ENCODE measurements at places on chromosomes 5 and 9. TPM values are rescaled to one million over a fixed set of nuclear protein-coding genes. Genes with fewer than 3 reads are reported as not detected.

DNA sequence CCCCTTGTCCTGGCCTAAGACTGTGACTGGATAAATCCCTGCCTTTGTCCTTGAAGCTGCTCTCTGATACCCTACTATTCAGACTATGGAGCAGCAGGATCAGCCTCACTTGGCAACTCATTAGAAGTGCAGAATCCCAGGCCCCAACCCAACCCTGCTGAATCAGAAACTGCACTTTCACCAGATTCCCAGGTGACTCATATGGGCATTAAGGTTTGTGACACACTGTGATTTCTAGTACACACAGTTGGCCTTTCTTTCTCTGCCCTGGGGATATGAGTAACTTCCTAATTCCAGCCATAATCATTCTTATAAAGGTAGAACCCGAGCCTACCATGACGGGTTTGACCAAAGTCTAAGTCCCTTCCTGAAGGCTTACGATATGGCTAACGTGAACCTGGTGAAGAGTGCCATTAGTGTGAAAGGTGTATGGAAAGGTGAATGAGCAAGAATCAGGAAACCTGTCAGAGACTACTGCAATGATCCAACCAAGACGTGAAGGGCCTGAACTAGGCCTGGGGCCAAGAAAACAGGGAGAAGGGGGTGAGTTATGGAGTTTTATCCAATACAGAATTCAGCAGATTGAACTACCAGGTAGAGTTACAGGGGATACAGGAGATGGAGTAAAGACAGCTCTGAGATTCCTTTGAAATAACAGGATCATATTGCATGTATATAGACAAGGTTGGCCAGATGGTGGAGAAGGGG is 533.0 kb downstream of the BNC2 start:
- DNase-seq = no peak

- DNase-seq = peak; percentile 36
Measured at GRCh38 chr9:134136118-134136995, 475 bp downstream of the WDR5 start.

- DNase-seq = no peak
Measured at GRCh38 chr5:6760686-6761085, 47.5 kb downstream of the TENT4A start.

Gene PCDHB2
- total RNA-seq = not detected

Gene SPAG8
- total RNA-seq = 0.92 TPM

DNA sequence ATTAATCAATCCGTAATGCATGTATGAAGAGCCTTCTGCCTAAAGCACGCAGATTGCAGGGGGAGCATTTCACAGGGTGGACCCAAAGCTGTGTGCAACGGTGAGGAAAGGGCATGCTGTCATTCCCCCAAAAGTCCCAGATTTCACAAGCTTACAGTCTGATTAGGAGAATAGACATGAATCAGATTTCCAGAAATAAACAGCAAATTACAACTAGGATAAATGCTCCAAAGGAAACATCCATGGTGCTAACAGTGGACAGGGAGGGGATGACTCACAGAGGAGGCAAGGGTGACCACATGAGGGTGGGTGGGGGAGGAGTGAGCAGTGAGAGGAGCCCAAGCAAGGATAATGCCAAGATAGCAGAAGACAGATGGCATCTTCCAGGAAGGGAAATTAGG is 258.4 kb upstream of the TAS2R1 start:
- no peak for DNase-seq

- DNase-seq = no peak
Measured at GRCh38 chr5:143534761-143535154, 131.3 kb upstream of the NR3C1 start.
